ENCODE measurements at places on chromosomes 5 and 9.
A peak's percentile ranks its signal among the peaks of the same experiment; 100 is the strongest.

- DNase-seq, result peak; percentile 31
Measured at GRCh38 chr5:139635606-139636206, 12.4 kb upstream of the CXXC5 start.

DNA sequence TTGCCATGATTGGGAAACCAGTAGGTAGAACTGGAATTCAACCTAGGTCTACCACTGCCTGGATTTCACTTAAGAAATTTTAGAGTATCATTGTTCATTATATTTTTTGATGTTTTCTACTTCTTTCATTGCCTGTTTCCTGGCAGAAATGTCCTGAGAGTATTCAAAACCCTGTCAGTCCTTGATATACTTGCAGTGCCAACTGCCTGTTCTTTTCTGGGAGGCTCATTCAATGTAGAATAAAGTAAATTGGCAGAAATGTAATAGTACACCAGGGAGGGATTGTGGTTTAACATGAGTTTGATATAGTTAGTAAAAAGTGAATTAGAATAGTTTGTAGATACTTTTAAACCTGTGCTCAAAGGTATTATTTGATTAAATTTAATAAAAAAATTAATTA is 286.3 kb downstream of the FBXL7 start:
- no peak for DNase-seq

DNA sequence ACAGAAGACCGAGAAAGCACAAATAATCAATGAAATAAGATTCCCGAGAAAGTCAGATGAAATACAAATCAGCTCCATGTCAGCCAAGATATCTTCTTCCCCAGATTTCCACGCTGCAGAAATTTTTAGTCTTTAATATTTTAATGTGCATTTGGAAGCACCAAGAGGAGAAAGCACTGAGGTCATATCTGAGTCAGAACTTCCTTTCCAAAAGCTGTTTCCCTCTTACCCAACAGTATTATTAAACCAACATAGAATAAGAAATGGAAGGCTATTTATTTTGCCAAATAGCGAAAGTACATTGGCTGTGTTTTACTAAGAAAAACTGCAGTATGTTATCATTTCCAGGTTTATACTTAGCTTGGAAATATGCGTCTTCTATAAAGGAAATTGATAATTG is 772.1 kb upstream of the CDH9 start:
- DNase-seq, result no peak

- DNase-seq, result no peak
Measured at GRCh38 chr5:39106322-39106721, 32.1 kb upstream of the RICTOR start.

GRCh38 chr5:587403-587802 is 24.7 kb upstream of the CEP72 start:
- no peak for DNase-seq

DNA sequence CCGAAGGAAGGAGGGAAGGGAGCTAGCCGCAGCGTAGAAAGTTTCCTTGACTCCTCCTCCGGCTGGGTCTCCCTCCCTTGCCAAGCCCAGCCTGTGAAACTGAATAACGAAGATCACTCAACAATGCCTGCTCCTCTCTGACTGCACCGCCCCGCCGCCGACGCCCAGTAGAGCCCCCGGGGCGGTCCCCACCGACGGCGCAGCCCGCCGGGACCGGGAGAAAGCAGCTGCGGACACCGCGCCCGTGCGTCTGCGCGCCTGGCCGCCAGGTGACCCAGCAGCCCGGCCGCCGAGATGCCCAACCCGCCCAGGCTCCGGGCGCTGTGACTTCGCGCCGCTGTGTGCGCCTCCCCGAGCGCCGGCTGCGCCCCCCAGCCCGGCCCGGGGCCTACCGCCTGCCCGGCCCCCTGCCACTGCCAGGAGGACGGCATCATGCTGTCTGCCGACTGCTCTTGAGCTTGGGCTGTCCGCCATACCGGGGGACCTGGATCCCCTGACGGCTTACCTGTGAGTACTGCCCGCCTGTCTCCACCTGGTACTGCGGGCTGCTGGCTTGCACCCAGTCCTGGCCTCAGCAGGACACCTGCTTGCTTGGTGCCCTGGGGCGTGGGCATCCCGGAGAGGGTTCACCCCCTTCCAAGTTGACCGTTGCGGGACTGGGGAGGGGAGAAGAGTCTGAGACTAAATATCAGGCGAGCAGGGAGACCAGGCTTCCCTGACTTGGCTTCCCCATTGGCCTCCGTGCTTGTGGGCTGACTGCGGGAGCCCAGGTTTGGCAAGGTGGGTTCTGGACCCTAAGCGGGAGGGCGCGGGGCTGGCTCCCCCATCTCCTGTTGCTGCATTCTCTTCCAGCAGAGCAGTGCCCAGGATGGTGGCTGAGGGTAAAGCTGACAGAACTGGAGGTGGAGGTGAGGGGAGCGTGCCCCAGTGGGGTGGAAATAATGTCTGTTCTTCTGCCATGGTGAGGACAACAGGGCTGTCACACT is 26.2 kb upstream of the SPTLC1 start:
- DNase-seq, result peak; percentile 32

- peak; percentile 98 for DNase-seq
Measured at GRCh38 chr5:177554474-177555111, at the start of gene FAM193B. Gene FAM193B, minus strand, starts transcription at chr5:177554563. Its CDS starts 105 bp downstream, at chr5:177554458.

DNA sequence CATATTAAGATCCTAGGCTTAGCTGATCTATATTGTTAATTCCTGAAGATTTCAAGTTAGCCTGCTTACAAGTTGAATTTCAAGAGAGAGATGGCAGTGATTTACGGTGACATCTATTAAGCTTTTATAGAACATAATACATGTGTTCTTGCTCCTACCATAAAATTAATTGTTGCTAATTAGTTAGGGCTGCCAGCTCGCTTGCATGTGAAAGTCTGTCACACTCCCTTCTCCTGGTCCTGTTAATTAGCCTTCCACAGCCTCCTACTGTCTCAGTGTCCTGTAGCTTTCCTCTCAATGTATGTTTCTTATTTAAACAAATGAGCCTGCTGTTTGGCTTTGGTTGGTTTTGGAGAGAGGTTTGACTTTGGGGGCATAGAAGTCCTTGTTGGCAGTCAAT is 247.2 kb downstream of the NTRK2 start:
- no peak for DNase-seq

- no peak for DNase-seq
Measured at GRCh38 chr5:142441616-142442015, 116.8 kb upstream of the SPRY4 start.

DNA sequence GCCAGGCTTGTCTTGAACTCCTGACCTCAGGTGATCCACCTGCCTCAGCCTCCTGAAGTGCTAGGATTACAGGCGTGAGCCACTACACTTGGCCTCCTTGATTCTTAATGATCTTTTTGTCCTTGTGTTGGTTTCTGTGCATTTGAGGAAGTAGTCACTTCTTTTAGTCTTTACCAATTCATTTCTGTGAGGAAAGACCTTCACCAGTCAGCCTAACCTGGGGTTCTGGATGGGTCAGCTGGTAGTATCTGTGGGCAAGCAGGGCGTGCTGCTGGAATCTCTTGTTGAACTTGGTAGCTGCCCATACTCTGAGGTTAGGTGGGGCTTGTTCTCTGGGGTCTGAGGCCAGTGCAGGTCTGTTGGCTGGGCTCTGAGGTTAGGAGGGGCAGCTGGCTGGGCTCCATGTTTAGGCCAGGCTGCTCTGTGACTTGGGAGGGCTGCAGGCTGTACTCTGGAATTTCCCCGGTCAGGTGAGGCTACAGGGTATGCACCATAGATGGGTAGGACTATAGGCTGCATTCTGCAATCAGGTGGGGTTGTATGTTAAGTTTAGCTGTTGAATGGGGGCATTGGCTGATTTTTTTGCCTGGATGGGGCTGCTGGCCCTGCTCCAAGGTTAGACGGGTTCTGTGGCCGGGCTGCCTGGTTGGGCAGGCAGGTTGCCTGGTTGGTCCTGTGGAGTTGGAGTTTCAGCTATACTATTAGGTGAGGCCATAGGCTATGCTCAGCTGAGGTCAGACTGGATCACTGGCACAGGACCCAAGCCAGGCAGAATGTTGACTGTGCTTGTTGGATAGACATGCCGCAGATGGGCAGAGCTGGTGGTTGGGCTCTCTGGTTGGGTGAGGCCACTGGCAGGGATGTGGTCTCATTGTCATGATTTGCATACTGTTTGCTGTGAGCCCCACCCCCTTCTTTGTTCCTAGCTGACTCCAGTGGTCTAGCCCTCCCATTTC is 19.2 kb downstream of the UBAP1 start:
- DNase-seq, result no peak

DNA sequence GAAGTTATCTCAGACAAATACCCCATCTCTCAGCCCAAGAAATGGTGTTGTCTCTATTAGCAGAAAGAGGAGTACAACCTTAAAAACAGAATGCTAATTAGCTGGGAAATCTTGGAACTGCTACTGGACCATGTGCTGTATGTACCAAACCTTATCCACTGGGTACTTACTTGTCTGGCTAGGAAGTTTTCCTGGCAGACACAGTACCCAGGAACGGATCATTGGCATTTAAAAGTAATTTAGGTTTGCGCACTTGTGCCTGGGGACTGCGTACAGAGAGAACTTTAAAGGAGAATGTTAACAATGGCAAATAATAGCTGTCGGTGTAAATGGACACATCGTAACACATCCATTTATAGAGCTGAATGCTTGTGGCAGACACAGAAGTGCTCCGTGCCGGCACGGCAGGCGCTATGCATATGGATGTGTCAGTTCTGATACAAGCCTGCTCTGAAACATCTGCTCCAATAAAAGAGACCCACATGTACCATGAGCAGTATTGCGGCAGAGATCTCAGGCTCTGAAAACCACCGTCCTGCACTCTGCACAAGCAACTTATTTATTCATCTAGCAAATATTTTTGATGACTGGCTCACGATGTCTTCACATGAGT is 290.6 kb upstream of the PANK3 start:
- DNase-seq, result no peak

- no peak for DNase-seq
Measured at GRCh38 chr9:130298662-130299279, 33.2 kb downstream of the HMCN2 start.

- no peak for DNase-seq
Measured at GRCh38 chr9:133679056-133679455, 42.9 kb downstream of the DBH start.

DNA sequence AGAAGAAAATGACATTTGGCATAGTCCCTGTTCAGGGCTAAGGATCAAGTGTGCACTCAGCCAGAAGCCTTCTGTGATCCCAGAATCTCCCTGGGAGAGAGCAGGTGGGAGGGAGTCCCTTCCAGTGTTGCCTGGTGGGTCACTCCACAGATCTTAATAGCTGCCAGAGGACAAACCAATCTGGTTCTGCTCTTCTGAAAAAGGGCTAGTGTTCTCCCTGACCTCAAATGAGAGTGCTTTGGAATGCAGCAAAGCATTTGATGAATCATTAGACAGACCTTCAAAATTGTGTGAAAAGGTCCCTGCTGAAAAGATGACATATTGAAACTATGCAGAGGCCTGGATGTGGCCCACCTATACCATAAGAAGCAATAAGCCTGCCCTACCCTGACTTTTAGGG is 339.7 kb downstream of the TMEM232 start:
- DNase-seq, result no peak

GRCh38 chr5:124887223-124887622 is 140.8 kb upstream of the ZNF608 start:
- DNase-seq, result no peak

- no peak for DNase-seq
Measured at GRCh38 chr5:59066367-59067163, 483.7 kb downstream of the RAB3C start.

DNA sequence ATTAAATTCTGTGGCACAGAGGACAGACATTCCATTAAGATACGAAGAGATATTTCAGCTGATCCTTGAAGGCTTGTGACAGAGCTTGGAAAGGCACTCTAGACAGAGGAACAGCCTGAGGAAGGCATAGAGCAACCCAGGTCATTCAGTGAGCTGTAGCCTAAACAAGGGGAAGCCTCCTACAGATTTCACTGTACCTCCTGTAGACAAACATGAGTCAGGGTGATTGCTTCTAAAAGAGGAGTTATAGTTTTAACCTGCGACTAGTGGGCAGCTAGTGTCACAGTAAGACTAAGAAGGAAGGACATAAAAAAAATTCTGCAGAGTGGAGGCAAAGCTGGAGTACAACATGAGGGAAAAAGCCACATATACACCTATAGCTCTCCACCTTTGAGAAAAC is 43.5 kb upstream of the ANKDD1B start:
- DNase-seq, result peak; percentile 35

GRCh38 chr5:159660401-159660800 is 255.9 kb upstream of the ADRA1B start:
- no peak for DNase-seq

DNA sequence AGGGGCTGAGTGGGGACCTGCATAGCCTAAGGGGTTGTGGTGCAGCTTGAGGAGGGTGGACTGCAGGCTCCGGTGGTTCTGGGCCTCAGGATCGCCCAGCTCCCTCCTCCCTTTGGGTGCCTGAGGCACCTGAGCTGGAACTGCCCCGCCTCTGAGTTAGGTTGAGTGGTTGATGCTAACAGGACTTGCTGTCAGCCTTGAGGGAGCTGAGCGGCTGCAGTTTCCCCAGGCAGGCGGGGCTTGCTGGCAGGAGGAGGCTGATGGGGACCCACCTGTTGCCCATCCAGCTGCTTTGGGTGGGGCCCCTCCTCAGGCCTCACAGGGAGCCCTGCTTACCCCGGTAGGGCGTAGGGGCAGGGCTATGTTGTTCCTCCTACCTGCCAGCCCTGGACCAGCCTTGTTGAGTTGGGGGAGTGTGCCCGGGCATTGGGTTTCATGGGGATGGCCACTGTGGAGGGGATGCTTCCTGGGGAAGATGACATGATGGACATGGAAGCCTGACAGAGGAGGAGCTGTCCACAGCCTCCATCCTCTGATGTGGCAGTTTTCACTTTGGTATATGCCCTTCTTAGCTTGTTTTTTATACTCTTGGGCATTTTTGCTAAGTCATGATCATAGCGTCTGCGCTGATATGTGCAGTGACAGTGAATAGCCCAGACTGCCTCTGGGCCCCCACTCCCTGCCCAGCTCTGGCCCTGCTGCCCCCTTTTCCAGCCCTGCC is 14.3 kb downstream of the WNK2 start:
- no peak for DNase-seq

- DNase-seq, result no peak
Measured at GRCh38 chr9:130372057-130372456, 72.7 kb upstream of the ASS1 start.

GRCh38 chr9:91098203-91098850 is 263.4 kb downstream of the AUH start:
- no peak for DNase-seq

GRCh38 chr5:143197260-143197656 is 206.2 kb downstream of the NR3C1 start:
- no peak for DNase-seq

DNA sequence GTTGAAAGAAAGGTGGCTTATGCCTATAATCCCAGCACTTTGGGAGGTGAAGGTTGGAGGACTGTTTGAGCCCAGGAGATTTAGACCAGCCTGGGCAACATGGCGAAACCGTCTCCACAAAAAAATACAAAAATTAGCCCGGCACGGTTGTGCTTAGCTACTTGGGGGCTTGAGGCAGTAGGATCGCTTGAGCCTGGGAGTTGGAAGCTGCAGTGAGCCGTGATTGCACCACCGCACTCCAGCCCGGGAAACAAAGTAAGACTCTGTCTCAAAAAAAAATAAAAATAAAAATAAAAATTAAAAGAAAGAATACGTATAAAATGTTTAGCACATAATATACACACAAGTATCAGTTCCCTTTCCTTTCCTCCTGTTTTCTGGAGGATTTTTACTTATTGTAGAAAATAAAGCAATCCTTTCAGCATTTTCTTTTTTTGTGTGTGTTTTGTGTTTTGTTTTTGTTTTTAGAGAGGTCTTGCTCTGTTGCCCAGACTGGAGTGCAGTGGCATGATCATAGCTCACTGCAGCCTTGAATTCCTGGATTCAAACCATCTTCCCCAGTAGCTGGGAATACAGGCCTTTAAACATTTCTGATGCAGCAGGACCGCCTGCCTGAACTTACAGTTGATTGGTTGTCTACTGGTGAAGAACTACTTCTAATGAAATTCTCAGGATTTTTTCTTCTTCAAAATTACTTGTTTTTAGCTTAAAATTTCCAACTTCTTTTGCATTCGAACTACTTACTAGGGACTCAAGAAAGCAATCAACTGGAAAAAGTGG is 4.1 kb upstream of the GPR107 start:
- DNase-seq, result no peak

All from activated T-cell treated with anti-CD3 and anti-CD28 coated beads, Interleukin-2, amount 50 U/mL, for 48 hours (primary cell).